ENCODE measurements at places on chromosomes 4 and X.

DNA sequence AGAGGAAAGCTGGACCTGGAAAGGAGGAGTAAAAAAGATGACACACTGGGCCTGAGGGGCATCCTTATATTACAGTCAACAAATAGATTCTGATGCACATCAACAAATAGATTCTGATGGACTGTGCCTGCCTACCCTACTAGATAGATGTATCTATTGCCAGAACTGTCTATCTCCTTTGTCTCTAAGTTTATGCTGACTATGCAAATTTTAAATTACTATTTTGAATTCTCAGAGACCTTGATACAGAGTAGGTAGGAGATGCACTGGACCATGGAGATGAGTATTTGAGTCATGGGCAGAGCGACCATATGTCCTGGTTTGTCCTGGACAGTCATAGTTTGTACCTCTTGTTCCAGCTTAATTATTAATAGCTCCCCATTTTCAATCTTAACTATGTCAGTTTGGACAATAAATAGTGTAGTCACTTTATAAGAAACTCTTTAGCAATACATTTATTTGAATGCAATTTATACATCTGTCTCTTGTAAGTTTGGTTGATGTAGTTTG lies 247.9 kb upstream of the PPP1R2C start:
- no peak for DNase-seq

DNA sequence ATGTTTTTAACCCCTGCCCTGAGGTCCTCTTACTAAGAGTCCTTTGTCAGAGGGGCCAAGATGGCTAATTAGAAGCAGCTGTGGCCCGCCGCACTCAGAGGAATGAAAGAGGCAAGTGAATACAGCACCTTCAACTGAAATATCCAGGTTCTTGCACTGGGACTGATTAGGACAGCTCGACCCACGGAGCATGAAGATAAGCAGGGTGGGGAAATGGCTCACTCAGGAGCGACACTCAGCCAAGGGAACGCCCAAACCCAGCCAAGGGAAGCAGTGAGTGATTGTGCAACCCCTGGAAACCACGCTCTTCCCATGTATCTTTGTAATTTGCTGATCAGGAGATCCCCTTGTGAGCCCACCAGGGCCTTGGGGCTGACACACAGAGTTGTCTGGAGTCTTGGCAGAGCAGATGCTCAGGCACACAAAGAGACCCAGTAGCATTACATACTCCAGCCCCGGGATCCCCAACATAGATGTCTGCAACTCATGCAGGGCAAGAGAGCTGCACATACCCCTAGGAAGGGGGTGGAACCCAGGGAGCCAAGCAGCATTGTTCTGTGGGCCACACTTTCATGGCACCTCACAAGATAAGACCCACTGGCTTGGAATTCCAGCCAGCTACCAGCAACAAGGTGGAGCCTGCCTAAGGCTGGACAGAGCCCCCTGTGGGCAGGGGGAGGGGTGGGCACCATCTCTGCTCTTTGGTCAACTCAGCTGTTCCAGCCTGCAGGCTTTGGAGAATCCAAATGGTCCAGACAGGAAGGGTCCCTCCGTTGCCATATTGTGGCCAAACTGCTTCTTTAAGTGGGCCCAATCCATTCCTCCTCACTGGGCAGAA lies 23.3 kb downstream of the F8A3 start:
- DNase-seq, result no peak

- DNase-seq, result no peak
These were observed 62.0 kb downstream of the MAOA start for GRCh38 chrX:43718081-43718480.

GRCh38 chr4:1112174-1112820 lies 1.1 kb downstream of the RNF212 start:
- no peak for DNase-seq

DNA sequence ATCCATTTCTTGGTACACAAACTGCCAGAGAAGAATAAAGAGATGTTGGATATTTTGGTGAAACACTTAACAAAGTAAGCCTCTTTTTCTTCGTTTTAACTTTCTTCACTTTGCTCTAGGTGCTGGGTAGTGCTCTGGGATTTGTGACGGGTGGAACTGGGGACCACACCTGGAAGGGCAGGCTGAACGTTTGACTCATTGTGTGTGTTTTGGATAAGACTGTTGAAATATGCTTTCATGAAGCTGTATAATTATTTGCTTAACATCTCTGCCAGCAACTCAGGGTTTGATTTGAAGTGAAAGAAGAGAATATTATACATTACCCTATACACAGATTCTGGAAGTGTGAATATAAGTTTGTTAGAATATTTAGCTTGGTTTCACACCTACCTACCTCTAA lies 233.2 kb downstream of the ARHGAP10 start:
- no peak for DNase-seq

DNA sequence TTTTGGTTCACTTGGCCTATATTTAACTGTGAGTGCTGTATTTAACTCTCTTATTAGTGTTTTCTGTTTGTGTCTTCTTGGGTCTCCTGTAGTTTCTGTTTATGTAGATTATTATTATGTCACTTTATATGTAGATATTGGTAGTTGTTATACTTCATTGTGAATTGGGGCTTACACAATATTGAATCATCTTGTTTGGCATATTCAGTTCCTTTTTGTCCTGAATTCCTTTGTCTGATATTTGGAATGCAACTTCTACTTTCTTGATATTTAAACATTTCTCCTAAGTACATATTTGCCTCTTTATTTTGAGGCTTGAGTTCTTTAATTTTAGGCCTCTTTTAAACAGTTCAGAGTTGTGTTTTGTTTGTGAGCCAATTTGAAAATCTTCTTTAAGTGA lies 544.8 kb upstream of the ADGRL3 start:
- no peak for DNase-seq

- no peak for DNase-seq
These were observed 15.5 kb downstream of the SUV39H1 start for GRCh38 chrX:48711929-48712505.

DNA sequence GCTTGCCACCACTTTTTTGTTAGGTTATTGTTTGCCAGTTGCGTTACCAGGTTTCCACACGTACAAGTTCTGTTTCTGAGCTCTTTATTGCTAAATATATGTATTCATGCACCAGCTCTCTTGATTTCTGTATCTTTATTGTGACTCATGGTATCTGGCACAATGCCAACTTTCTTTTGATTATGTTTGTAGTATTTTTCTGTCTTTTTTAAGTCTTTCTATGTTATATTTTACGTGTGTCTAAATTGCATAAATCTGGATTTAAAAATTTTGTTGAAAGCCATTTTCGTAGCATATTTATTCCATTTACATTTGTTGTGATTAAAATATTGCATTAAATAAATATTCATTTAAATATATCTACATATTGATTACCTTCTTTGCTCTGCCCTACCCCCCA lies 73.8 kb downstream of the KDM6A start:
- no peak for DNase-seq

GRCh38 chrX:37746218-37746941 lies 33.5 kb upstream of the CYBB start:
- DNase-seq, result no peak

DNA sequence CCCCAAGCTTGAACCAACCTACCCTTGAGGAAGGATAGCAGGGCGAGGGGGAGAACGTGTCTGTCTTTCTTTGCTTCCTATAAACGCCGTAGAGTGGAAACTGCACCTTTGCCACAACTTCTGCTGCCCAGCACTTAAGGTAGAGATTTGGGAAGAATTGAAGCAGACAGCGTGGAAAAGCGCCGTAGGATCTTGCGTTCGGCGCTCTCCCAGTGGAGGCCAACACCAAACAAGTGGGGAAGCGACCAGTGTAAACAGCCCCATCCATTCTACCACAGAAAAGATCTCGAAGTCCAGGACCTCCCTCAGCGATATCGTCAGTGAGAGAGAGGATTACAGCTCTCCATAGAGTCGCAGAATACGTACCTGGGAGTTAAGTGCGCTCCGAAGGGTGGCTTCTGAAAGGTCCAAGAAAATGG lies 3.9 kb upstream of the NKX6-1 start:
- DNase-seq, result no peak

DNA sequence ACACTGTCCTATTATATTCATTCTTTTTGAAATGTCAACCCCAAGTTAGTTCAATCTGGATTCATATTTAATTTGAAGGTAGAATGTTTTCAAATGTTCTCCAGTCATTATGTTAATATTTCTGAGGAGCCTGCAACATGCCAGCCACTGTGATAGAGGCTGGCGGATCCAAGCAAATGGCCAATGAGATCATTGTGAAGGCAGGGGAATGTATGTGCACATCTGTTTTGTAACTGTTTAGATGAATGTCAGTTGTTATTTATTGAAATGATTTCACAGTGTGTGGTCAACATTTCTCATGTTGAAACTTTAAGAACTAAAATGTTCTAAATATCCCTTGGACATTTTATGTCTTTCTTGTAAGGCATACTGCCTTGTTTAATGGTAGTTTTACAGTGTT lies 1.6 kb downstream of the CXCL1 start:
- DNase-seq, result no peak

GRCh38 chr4:175813821-175814220 lies 1.8 kb upstream of the GPM6A start:
- DNase-seq, result no peak

GRCh38 chrX:33333271-33333670 lies 121.9 kb upstream of the DMD start:
- no peak for DNase-seq

- no peak for DNase-seq
These were observed 305.7 kb upstream of the SLIT2 start for GRCh38 chr4:19945979-19946380.

GRCh38 chrX:19303256-19303880 lies 40.4 kb upstream of the PDHA1 start:
- no peak for DNase-seq

GRCh38 chr4:11769434-11769833 lies 340.7 kb upstream of the HS3ST1 start:
- no peak for DNase-seq

GRCh38 chr4:181581983-181582382 lies 661.2 kb upstream of the TENM3 start:
- no peak for DNase-seq

DNA sequence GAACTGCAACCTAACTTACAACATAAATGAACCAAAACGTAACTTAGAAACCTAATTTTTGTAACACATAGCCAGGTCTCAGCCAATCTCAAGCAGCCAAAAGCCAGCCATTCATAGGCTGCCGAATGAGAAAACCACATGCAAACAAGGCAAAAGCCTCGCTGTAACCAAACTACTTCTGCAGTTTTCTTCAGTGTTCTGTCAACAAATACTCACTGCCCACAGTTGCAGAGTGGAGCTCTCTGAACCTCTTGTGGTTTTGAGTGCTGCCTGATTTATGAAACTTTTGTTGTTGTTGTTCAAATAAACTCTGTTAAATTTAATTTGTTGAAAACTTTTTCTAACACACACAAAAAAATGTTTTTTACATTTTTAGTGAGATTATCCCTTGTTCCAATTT lies 251.2 kb downstream of the PAPSS1 start:
- no peak for DNase-seq

GRCh38 chr4:169332583-169332982 lies 61.8 kb upstream of the SH3RF1 start:
- DNase-seq, result no peak

- DNase-seq, result no peak
These were observed 186.4 kb downstream of the SPRY1 start for GRCh38 chr4:123583043-123583442.

- no peak for DNase-seq
These were observed 136.0 kb upstream of the HPGD start for GRCh38 chr4:174658246-174658645.

DNA sequence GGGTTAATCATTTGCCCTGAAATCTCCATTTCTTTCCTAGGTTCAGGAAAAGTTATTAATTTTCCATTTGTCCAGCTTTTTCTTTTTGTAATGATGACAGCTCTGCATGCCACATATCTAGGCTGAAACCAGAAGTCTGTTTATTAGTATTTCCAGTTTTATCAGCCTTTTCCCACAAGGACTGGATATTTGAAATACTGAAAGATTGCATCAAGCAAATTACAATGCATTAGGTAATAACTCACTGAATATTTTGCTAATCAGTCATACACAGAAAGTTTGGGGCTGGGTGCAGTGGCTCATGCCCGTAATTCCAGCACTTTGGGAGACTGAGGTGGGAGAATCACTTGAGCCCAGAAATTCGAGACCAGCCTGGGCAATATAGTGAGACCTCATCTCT lies 21.5 kb downstream of the SLC9A7 start:
- no peak for DNase-seq

GRCh38 chr4:123830930-123831329 lies 434.3 kb downstream of the SPRY1 start:
- no peak for DNase-seq

DNA sequence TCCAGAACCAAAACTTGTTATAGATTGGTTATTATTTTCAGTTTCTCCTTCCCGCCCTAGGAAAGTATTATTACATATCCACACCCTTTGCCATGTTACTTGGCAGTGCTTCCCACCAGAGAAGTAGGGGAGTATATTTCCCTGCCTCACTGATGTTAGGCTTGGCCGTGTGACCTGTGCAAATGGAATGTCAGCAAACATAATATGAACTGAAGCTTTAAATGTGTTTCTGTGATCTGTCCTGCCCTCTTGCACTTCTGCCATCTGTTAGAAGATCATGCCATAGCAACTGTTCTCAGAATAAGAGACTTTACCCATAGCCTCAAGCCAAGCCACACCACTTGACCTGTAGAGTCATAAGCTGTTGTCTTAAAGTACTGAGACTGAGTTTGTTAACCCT lies 36.7 kb upstream of the NEUROG2 start:
- DNase-seq, result no peak

DNA sequence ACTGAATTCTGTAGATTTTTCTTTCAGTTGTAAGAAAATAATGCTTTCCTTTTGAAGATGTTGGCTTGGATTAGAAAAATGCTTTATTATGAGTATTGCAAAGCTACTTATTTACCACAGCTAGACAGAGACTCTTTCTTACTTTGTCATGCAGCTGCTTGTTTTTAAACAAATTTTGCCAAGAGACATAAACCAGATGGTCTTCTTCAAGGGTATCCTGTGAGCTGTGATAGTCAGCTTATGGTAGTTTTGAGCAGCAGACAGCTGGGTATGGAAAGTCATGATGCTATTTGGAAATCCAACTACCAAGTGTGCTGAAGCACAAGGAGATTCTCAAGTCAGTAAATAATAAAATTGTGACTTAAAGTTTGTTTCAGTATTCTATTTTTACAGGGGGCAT lies 941.5 kb downstream of the DMD start:
- DNase-seq, result no peak

DNA sequence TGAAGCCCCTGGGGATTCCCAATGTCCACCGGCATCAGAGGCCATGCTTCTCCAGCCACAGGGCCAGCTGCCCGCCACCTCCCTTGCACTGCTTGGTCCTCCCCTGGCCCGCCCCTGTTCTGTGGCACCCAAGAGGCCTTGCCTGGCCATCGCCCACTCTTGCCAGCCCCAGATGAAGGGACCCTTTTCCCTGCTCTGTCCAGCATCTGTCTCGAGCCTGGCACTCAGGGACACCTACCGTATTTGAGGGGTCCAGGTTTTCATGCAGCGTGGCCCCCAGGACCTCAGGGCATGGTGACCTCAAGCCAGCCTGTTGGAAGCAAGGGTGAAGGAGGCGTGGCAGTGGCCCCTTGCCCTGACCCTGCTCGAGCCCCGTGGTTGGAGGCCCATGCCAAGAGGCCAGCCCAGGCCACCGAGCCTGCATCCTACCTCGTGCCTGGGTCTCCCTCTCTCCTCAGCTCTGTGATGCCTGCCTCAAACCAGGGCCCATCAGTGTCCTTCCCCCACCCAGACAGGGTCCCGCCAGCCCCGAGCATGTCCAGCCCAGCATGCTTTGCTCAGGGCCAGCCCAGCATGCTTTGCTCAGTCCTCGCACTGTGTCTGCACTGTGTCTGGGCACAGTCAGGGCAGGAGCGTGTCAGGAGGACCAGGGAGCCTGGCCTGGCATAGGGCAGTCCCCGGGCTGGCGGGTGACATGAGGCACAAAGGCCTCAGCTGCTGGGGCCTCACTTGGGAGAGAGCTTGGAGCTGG lies 14.3 kb upstream of the FGFR3 start:
- no peak for DNase-seq

All from left lobe of liver (tissue), 2 donors.